ENCODE measurements at places on chromosomes 7 and 10.

DNA sequence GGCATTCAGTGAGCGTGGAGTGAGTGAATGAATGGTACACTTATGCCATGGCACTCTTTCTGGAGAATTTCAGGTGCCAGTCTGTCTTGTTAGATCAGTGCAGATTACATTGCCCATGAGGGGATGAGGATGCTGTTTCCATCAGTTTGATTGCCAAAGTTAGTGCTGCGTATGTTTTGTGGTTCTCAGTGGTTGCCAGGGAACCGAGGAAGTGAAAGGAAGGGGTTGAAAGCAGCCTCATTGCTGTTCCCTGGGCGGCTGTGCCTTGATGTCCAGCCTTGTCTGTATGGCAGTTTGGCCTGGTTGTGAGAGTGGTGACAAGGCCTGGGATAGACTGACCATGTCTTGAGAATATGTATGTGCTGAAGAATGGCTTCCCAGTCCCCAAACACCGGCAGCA, 30.2 kb downstream of the WBP1L start:
- DNase-seq, result no peak

- DNase-seq, result no peak
These were observed 42.1 kb upstream of the GPR26 start for GRCh38 chr10:123624086-123624485.

GRCh38 chr10:91154842-91155241, 65.6 kb upstream of the PCGF5 start:
- DNase-seq, result no peak

DNA sequence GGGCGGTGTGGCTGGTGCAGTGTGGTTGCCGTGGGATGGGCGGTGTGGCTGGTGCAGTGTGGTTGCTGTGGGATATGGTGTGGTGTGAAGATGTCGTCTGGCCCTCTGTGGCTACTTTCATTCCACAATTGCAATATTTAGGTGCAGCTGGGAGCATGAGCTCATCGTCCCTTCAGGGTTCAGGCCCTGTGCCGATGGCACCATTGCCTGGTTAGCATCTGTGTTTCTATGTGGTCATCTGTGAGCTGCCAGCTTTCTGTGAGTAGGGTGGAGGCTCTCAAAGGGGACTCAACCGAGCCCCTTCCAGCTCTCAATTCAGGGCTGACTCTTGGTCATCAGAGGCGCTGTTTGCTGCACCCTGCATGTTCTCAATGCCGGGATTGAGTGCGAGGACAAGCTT, 3.6 kb downstream of the ADGRA1 start:
- DNase-seq, result no peak

GRCh38 chr7:40629891-40630290, 495.1 kb downstream of the SUGCT start:
- DNase-seq, result no peak

GRCh38 chr7:104878577-104878976, 135.4 kb upstream of the KMT2E start:
- DNase-seq, result no peak

DNA sequence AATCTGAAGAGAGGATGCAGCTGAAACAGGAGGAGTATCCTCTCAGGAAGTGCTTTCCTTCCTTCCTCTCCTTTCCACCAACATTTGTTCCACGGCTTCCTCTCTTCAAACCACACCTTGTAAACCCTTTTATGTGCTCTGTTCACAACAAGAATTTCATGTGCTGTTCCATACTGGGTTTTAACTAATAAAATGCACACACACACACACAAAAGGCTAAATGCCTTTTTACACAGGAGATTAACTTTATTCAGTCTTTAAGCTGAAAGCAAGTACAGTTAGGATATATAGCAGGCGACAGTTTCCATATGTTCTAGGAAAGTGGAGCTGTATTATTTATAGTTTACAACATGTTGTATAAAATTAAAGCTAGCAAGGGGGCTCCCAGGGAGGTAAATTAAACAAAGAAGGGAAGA, 106.7 kb downstream of the REEP3 start:
- DNase-seq, result no peak
